ENCODE measurements at places on chromosomes 16 and 17. TPM values are rescaled to one million over a fixed set of nuclear protein-coding genes. Genes with fewer than 3 reads are reported as not detected.

The ZPBP2 gene
- total RNA-seq: not detected

DNA sequence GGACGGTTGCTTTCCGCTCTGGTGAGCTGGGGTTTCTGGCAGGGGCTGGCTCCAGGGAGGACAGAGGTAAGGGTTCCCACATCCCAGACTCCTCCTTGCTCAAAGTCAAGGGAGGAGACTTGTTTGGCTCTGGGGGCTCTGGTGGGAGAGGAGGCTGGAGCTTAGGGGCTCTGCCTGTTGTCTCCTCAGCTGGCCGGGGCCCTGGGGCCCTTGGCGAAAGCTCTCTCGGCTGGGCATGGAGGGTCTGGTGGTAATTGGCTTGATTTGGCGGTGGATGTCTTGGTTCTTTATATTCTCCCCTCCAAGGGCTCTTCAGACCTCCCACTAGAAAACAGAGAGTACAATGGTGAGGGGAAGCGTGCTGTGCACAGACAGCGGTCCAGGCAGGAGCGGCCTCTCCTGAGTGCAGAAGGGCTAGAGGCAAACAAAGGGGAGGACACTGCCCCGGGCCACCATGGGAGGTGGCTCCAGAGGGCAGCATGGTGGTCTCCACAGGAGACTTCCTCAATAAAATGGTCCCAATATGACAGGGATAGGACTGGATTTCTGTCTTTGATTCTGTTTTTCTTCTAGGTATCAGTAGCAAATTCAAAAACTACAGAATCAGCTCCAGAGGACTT, 5.7 kb upstream of the SPATA32 start:
- DNase-seq: no peak

DNA sequence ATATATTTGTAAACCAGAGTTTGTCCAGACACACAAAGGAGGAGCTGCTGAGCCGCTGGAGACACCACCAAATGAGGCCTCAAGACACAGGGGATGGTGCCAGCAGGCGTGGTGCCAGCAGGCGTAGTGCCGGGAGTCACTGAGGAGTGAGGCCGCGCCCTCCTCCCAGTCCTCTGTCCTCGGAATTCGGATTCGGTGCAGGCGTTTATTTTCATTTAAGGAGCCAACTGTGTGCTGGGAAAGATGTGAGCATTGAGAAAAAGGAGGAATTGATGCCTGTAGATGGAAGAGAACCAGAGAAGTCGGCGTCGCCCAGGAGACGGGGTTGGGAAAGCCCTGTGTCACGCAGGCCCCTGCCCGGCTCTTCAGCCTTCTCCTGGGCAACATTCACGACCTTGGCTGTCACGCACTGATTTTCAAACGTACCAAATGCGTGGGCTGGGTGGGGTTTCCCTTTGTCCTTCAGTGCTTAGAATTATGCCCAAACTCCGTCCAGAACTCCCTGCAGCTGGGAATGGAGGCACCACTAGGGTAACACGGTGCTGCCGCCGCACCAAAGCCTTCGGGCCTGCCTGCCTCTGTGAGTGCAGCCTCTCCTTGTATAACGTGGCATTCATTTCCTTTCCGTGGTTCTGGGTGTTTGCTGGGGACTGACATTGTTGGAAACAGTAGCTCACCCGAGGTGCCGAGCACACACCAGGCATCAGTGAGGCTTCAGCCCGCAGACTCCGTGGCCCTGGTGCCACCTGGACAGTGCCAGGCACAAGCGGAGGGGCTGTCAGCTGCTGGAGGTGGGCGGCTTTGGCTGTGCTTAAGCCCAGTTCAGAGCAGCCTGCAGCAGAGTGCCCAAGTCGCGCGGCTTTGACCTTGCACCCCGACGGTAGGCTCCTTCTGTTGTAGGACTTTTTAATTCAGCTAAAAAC, 49.0 kb upstream of the CHMP6 start:
- peak; percentile 82 for DNase-seq

GRCh38 chr16:5762362-5762761, 664.8 kb upstream of the EEF2KMT start:
- DNase-seq: no peak

DNA sequence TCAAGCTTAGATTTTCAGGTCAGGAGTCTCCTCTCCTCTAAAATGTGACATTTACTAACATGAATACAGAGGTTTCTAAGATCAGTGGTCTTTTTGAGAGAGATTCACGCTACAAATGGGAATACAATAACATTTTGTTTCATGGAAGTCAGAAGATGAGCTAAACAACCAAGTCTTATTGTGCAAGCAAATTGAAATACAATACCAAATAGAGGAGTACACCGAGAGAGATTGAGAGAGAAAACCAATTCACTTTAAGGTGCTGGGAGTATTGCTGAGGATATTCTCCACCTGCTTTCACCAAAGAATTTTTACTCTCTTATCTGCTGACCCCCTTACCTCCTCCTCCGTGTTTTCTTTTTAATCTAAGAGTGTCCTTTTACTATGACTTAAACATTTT, 11.5 kb downstream of the VEZF1 start:
- no peak for DNase-seq

GRCh38 chr17:68368387-68368786, 77.1 kb downstream of the ARSG start:
- DNase-seq: no peak

The SULT1A4 gene
- 0.56 TPM for total RNA-seq

DNA sequence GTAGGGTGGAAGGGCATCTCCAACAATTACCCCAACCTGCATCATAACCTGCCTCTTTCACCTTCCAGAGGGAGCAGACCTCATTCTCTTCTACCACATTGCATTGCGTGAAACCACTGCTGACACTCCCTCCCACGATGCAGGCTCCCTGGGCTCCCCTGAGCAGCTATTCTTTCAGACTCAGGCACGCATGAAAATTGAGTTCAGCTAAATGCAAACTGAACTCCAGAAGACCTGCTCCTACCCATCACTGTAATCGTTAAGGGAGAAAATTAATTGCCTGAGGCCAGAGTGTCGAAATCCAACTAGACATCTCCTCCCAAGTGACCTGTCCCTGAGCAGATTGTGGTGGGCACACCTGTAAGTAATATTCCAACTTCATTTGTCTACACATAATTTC, 186.0 kb downstream of the GRIN2A start:
- no peak for DNase-seq

- no peak for DNase-seq
Observed at GRCh38 chr16:85126705-85127378, 14.6 kb upstream of the CIBAR2 start.

- no peak for DNase-seq
Observed at GRCh38 chr17:71423871-71424546, 696.8 kb upstream of the SOX9 start.

The SLC4A1 gene
- total RNA-seq: not detected

GRCh38 chr17:70479779-70480178, 310.4 kb downstream of the KCNJ2 start:
- DNase-seq: no peak

All from chondrocyte (in vitro differentiated cells).